ENCODE measurements at places on chromosomes 3 and 15.
A peak's percentile ranks its signal among the peaks of the same experiment; 100 is the strongest.

GRCh38 chr15:42324308-42324707 is 35.0 kb upstream of the CAPN3 start:
- DNase-seq, result peak; percentile 62

DNA sequence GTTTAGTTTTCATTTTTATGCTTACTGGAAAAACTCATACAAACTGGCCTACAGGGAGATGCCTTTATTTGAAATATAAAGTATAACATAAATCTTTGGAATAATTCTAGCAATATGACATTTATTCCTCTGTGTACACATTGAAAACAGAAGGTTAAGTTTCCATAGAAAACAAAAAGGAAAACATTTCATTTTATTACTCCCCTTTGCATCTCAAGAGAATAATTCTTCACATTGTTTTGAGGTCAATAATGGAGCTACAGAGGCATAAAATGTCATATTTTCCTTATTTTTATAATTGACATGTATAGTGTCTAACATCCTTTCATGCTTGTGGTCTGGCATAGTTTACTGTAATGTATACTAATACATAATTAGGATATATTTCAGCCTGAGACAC is 187.6 kb upstream of the AGTR1 start:
- DNase-seq, result no peak

GRCh38 chr3:111314181-111314873 is 227.7 kb upstream of the CD96 start:
- DNase-seq, result peak; percentile 24

DNA sequence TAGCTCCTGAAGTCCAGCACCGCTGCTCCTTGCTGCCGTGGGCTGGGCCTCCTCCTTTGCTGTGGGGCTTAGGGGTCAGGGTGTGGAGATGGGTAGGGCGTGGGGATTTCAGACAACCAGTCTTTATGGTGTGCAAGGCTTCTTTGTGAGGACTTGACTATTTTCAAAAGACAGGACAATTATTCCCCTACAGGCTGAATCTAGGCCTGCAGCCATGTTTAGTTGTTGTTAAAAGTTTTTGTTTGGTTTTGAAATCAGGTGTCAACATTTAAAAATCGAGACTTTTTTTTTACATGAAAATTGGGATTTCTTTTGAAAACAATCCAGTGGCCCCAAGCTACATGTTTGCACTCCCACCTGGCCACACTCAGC is 10.6 kb downstream of the RPL32 start:
- peak; percentile 19 for DNase-seq

DNA sequence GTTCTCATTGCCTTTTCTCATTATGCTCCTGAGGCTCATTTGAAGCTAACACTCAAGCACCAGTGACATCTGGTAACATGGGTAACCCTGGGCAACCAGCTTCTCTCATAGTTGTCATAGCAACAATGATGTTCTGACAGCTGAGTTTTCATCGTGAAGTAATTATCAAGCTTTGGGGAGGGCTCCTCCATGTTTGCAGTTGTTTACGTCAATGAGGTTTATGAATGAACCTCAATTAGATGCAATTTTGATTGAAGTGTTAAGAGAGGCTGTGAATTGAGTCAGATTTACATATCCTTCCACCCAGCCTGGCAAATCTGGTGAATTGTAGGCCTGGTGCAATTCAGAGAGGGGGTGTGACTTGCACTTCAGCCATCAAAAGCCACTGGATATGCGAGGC is 119.3 kb upstream of the CHD2 start:
- no peak for DNase-seq

DNA sequence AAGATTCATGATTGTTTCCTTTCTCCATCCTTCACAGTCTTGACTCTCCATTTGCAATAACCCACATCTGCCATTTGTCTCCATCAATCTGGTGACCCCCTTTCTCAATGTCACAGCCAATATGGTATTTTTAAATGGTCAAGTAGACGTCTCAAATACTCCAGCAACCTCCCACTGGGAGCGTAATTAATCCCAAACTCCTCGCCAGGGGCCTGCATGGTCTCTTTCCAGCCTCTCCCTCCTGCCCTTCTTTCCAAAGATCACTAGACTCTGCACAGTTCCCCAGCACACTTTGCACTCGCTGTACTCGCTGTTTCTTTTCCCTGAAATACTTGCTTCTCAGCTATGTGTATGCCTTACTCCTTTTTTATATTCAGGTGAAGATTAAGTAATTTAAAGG is 115.3 kb downstream of the PLCH1 start:
- no peak for DNase-seq

DNA sequence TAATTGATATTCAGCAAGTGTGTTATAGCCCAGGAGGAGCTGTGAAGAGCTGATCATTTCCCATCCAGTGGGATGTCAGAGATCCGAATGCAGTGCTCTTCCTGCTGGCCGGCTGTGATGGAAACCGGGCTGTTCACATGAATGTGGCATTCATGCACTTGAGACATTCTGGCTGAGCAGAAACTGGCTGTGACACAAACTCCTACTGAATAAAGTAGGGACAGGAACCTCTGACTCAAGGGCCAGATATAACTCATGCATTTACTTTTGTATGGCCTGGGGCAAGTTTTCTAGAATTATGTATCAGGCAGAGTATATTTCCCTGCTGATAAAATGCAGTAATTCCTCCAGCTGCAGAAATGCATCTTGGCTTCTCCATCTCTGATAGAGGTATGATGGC is 83.4 kb upstream of the FAM3D start:
- DNase-seq, result no peak

GRCh38 chr15:55124616-55125015 is 72.1 kb downstream of the RSL24D1 start:
- DNase-seq, result peak; percentile 4

- peak; percentile 8 for DNase-seq
Observed at GRCh38 chr3:180048840-180049239, 12.1 kb upstream of the PEX5L start.

DNA sequence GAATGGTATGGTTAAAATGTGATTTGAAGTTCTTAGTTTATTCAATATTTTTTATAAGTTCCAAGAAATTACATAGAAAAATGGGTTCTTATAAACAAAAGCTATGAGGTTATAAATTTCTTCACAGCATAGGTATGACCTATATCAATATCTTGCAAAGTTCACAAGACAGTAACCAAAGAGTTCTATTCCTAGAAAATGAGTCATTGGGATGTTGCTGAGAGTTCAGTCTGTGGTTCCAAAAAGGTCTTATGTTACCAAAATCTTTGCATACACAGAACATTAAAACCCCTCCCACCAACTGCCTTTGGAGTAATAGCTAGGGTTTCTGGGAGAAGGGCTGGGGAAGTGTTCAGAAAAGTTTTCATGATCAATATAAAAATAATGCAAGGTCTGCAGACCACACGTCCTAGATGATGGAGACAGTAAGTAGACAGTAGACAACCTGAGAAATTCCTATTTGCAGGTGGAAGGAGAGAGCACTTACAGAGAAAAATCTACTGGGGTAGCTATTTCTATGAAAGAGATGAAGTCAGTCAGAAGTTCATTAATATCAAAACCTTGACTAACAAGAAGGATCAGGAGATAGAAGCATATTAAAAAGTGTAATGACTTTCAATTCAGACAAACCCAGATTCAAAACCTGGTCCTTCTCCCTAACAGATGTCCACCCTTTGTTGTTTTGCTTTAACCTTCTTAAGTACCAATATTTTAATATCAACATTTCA is 279.3 kb downstream of the KCNH8 start:
- no peak for DNase-seq

- DNase-seq, result peak; percentile 69
Observed at GRCh38 chr15:41940441-41940857, 31.9 kb downstream of the EHD4 start.

DNA sequence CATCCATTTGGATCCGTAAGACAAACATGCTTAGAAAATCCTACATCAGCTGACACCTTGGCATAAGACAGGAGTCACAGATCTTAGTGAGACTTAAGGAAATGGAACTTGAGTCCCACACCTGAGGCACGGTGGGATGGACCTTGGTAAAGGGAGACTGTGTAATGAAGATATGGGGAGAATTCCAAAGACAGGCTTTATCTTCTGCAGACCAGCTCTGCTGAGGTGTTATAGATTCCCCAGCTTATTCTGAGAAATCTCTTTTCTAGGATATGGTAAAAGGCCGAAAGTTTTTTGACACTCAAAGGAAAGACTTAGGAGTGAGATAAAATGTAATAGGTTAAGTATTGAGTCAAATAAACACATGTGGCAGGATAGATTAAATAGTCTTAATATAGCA is 8.3 kb upstream of the MTMR10 start:
- no peak for DNase-seq

- DNase-seq, result peak; percentile 58
Observed at GRCh38 chr3:48023377-48023776, 7.2 kb upstream of the MAP4 start.

DNA sequence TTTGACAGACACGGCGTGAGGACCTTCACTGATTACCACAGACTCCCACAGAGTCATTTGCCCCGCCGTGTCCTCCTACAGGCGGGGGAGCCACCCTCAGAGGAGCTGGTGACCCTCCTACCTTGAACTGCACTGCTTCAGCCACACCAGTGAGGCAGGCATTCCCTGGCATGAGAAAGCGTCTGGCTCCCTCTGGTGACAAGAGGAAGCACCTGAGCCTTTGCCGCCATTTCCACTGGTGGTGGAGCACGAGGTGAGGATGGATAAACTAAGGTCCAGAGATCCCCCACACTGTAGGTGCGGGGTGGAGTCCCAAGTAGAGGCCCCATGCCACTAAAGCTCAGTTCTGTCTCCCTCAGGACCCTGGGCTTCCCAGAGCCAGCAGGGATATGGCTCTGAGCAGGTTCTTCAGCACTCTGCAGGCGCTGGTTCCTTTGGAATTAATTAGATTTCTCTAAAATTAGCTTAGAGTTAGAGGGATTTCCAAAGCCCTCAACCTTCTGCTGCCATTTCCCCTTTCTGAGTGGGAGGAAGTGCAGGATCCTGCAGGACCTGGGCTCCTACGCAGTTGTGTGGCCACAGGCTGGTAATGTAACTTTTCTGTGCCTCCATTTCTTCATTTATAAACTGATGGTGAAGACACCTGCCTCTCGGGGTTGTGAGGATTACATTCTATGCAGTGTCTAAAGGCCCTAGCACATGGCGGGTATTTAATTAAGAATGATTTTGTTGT is 224.0 kb downstream of the SLCO3A1 start:
- peak; percentile 42 for DNase-seq

GRCh38 chr3:167705840-167706239 is 28.9 kb downstream of the PDCD10 start:
- DNase-seq, result peak; percentile 80

- DNase-seq, result no peak
Observed at GRCh38 chr3:188686324-188686723, 485.4 kb upstream of the TPRG1 start.

DNA sequence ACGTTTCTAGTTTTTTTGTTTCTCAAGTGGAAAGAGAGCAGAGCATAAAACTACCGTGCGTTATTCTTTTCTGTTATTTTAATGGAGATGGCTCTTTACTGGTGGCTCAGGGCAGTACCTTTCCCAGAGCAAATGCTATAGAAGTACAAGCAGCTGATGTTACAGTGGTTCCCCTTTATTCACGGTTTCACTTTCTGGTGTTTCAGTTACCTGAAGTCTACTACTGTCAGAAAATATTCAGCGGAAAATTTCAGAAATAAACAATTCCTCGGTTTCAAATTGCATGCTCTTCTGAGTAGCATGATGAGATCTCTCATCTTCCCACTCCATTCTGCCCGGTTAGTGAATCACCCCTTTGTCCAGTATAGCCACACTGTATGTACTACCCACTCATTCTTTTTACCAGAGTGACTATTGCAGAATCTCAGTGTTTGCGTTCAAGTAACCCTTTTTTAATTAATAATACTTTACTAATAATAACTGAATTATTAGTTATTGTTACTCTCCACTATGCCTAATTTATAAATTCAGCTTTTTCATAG is 597.5 kb upstream of the ROBO2 start:
- DNase-seq, result peak; percentile 52

- DNase-seq, result no peak
Observed at GRCh38 chr3:100968932-100969906, 24.0 kb downstream of the ABI3BP start.

- DNase-seq, result no peak
Observed at GRCh38 chr3:56467801-56468183, 475 bp downstream of the ERC2 start.

- no peak for DNase-seq
Observed at GRCh38 chr15:77602800-77603199, 29.9 kb downstream of the LINGO1 start.

- no peak for DNase-seq
Observed at GRCh38 chr15:41888662-41889253, 5.1 kb downstream of the SPTBN5 start.

DNA sequence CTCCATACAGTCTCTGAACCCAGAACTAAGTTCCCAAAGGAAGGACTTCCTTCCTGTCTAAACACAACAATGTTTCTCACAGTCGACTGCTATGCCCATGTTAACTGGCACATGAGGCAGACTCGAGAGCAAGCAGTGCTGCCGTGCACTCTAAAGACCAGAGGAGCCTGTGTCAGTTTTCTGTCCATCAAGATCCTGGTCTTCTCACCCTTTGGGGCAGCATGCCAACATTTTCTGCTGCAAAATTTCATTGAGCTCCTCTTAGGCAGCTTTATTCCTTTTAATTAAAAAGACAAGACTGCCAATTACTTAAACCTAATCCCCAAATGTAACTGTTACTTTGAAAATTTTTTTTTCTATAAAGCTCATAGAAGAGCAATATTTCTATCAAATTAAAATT is 205.1 kb downstream of the GAP43 start:
- no peak for DNase-seq

Data from choroid plexus epithelial cell (primary cell).